ENCODE measurements at places on chromosomes 1 and 21. TPM values are rescaled to one million over a fixed set of nuclear protein-coding genes. Genes with fewer than 3 reads are reported as not detected.

DNA sequence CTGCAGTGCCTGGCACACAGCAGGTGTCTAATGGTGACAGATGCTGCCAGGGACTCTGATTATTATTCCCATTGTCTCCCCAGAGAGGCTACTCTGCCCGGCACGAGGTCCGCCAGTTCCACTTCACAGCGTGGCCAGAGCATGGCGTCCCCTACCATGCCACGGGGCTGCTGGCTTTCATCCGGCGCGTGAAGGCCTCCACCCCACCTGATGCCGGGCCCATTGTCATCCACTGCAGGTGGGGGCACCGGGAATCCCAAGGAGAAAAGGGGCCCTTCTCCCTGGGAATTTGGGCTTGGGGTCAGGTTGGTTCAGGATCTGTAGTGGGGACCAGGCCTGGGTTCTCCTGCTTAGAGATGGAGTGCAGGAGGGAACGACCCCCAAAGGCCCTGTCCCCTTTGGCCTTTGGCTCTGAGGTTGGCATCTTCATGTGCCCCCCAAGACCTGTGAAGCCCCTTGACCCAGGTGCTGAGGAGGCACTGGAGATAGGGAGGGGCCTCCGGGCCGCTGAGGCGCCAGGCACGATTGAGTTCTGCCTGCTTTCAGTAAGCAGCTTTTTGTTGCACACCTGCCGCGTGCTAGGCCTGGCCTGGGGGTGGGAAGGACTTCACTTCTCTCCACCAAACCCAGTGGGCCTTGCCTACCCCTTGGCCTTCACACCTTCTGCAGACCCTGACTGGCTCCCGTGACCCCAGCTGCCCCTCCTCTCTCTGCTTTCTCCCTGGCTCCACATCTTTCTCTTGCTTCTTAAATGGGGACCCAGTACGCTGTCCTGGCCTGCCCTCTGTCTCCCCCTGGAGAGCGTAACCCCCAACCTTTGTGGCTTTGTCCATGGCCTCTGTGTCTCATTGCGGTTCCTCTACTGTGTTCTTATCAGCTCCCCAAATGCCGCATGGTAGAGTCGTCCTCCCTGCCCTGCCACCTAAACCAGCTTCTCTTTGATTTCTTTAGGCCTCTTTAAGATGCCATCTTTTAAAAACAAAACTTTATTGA lies 76.4 kb downstream of the PTPRU start:
- DNase-seq: no peak

The VHLL gene
- total RNA-seq: not detected

- DNase-seq: no peak
Observed at GRCh38 chr1:7343882-7344281, 427.2 kb upstream of the VAMP3 start.

DNA sequence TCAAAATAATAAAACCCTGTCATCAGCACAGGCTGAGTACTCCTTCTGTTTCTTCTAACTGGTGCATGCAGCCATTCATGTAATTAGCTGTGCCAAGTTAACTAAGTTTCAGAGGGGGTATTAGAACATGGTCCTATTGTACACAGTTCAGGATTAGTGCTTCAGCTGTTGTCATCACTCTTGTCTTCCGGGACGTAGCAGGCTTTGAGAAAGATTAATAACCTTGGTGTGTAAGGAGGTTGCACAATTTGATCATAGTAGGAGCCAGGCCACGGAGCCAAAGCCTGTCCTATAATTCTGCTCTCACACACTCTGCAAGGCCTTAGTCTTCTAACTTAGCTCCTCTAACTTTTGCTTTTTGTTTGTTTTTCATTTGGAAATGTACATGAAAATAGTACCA lies 44.7 kb downstream of the PTGFRN start:
- peak; percentile 89 for DNase-seq

The TFF2 gene
- not detected for total RNA-seq

The KCNC4 gene
- 0.51 TPM for total RNA-seq

- no peak for DNase-seq
Observed at GRCh38 chr1:36831186-36831810, 203.0 kb downstream of the GRIK3 start.

The RASSF5 gene
- total RNA-seq: 0.19 TPM

- peak; percentile 74 for DNase-seq
Observed at GRCh38 chr1:50978852-50979781, 9.1 kb downstream of the CDKN2C start.

DNA sequence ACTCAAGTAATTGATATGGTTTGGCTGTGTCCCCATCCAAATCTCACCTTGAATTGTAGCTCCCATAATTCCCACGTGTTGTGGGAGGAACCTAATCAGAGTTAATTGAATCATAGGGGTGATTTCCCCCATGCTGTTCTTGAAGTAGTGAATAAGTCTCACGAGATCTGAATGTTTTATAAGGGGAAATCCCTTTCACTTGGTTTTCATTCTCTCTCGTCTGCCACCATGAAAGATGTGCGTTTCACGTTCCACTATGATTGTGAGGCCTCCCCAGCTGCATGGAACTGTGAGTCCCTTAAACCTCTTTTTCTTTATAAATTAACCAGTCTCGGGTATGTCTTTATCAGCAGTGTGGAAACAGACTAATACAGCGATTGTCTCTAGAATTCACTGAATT lies 135.4 kb downstream of the BACH1 start:
- DNase-seq: no peak

The LRRC8B gene
- total RNA-seq: 6.0 TPM

- no peak for DNase-seq
Observed at GRCh38 chr21:46112725-46113215, 14.9 kb downstream of the COL6A2 start.

GRCh38 chr1:75719810-75720209 lies 4.7 kb upstream of the ACADM start:
- no peak for DNase-seq

- peak; percentile 53 for DNase-seq
Observed at GRCh38 chr1:177567393-177567792, 396.6 kb downstream of the BRINP2 start.
